Stimulated activated CD8-positive, alpha-beta memory T cell treated with anti-CD3 and anti-CD28 coated beads, Interleukin-4, amount 100 ng/mL, for 1 hour (primary cell): ENCODE measurements at places on chromosomes 12 and 14.

GRCh38 chr14:97413966-97414717 is 617.0 kb downstream of the VRK1 start:
- no peak for DNase-seq

DNA sequence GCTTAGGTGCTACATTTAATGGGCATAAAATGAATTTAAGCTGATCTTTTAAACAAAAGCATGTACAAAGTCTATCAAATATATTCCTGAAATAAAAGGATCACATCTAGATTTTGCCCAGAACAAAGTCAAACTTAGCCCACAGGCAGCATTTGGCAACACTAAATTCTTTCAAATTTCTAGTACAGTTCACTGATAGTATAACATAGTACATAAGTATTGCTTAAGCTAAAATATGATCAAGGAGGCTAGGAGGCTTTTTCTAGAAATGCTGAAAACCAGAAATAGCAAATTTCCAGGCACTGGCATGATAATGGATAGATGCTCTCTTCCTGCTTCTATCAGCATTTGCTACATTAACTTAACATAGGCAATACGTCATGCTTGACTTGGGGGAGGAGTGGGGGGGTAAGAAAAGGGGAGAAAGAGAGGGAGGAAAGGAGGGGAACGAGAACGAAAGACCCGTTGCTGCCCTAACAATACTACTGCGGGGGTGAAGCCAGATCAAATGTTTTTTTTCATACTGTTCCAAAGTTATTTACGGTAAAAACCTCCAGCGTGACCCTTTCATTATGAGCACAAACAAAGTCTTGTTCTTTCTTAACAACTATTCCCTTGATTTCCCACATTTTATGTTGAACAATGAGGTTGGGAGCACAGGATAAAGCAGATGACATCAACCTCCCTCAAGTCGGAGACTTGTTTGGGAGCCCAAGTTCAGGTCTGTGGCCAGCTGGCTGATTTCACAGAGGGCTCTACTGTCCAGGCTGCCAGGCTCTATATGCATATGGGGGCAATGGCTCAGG is 10.6 kb downstream of the TMED10 start:
- DNase-seq: no peak

GRCh38 chr12:93918262-93918661 is 230.1 kb upstream of the PLXNC1 start:
- no peak for DNase-seq

GRCh38 chr12:75656648-75657047 is 145.2 kb upstream of the KRR1 start:
- no peak for DNase-seq

DNA sequence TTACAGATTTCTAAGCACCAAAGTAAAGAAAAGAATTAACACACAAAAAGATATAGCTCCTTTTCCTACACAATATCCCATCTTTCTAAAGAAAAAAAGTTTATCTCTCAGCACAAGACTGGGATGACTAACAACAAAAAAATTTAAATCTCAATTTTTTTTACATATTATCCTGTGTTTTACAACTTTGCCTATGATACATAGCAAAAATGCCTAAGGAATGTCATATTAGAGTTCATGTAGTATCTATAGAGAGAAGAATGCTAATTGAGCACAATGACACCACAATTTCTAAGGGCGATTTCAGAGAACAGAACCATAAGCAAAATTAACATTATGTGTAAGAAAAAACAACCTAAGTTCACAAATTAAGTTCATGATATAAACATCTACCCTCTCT is 16.3 kb downstream of the C2CD5 start:
- DNase-seq: no peak

DNA sequence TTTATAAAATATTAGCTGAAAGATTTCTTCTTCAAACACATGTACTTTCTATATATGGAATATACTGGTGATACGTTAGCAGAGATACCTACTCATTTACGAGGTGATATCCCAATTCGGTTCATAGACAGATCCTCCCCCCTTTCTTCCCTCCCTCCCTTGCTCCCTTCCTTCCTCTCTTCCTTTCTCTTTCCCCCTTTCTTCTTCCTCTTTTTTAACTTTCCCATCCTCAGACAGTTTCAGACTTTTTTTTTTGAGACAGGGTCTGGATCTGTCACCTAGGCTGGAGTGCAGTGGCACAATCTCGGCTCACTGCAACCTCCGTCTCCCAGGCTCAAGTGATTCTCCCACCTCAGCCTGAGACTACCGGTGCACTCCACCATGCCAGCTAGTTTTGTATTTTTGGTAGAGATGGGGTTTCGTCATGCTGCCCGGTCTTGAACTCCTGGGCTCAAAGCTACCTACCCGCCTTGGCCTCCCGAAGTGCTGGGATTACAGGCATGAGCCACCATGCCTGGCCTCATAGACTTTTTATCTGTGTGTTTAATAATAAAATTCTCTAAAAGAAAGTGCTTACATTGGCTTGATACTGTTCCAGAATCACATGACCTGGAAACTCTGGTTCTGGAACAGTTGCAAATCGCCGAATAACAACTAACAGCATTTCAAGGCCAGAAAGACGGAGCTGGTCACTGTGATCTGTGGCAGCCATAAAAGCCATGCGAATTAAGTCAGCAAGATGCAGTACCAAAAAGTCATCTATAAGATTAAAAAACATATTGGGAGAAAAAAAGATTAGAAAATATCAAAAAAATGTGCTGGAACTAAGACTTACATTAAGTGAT is 99.2 kb downstream of the HEATR5A start:
- no peak for DNase-seq

GRCh38 chr12:76670776-76671175 is 93.1 kb upstream of the ZDHHC17 start:
- no peak for DNase-seq

DNA sequence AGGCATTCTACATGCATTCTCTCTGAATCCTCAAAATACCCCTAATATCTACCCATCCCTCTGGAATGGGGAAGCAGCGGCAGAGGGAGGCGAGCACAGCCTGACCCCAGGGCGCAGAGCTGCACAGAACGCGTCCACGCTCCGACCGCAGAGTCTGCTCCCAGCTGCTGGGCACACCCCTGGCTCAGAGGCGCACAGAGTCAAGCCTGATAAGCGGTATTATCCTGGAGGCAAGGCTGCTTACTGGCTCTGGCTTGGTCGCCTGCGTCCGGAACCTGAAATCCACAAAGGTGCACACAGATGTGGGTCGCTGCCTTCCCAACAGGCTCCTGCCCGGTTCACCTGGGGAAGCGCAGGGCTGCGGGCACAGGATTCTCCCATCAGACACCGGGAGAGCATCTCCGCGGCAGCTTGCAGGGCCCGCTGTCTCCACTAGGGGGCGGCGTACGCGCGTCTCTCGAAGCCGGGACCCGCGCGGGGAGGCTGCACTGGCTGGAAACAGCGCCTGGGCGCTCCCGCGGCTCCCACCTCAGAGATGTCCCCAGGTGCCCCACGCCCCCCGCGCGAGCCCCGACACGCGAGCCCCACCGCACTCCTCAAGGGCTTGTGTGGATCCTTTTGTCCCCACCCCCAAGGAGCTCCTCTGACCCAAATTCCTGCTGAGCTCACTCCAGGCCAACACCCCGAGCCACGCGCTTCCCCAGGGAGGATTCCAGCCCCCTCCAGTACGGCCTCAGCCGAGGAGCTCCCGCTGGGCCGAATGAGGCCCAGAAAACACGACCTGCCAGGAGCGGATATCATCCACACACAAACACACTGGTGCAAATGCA is 120.1 kb upstream of the FZD10 start:
- DNase-seq: no peak

GRCh38 chr12:13836099-13836498 is 145.3 kb downstream of the GRIN2B start:
- DNase-seq: no peak

DNA sequence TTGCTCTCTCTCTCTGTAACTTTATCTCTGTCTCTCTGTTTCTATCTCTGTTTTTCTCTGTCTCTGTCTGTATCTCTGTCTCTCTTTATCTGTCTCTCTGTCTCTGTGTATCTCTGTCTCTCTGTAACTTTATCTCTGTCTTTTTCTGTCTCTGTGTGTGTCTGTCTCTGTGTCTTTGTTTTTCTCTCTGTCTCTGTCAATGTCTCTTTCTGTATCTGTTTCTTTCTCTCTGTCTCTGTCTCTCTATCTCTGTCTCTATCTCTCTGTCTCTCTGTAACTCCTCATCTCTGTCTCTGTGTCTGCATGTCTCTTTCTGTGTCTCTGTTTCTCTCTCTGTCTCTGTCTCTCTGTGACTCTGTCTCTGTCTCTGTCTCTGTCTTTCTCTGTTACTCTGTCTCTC is 51.7 kb downstream of the TMEM121 start:
- no peak for DNase-seq

GRCh38 chr12:57898308-57898970 is 42.9 kb upstream of the ATP23 start:
- DNase-seq: no peak

GRCh38 chr12:68332728-68333630 is 817 bp upstream of the MDM1 start:
- no peak for DNase-seq

- DNase-seq: no peak
Observed at GRCh38 chr14:74586681-74587362, 25.2 kb downstream of the LTBP2 start.

DNA sequence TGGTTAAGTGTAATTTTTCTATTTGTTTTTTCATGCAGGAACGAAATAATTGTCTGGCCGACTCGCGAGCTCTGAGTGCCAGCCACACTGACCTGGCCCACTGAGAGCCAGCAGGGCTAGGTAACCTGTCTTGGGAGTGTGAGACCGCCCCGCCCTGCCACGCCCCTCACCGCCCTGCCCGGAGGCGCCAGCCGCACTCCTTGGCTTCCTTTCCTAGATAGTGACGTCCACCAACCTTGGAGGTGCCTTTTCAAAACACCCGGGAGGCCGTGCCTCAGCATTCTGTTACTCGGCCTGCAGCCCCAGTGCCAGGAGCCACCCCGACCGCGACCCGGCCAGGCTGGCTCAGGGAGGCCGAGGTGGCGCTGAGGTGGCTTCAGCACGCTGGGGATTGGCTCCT is 21.7 kb downstream of the XRCC3 start:
- DNase-seq: no peak

GRCh38 chr12:112665958-112666357 is 125.6 kb upstream of the RPH3A start:
- no peak for DNase-seq

GRCh38 chr14:100058777-100059437 is 6.3 kb upstream of the EVL start:
- no peak for DNase-seq

DNA sequence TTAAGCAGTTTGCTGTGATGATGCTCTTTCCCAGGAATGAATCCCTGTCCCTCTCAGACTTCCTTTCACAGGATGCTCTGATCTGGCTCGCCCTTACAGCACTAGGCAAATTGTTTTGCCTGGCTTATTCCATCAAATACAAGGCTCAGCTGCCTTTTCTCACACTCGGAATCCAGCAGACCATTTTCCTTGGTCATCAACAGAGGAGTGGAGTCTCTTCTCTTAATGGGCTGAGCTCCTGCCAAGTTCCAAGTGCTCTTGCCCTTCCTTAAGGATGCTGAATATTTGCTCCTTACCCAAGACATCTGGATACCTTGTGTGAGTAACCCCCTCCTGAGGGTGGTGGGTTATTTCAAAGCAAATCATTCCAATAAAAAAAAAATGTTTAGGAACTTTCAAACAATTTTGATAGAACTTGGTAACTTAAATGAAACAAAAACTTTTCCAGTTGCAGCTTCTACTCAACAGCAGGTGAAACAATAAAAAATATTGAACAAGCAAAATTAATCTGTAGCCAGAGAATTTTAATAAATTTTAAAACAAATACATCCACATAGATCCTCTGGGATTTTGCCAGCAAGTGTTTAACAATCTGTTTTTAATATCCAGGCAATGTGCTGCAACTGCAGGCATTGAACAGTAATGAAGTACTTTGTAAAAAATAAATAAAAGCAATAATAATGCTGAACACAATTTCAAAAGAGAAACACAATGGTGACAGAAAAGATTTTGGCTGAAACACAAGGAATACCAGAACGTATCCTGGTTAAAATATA is 264.0 kb upstream of the FAR2 start:
- no peak for DNase-seq

- DNase-seq: no peak
Observed at GRCh38 chr12:49789992-49790391, 38.2 kb downstream of the NCKAP5L start.

- DNase-seq: no peak
Observed at GRCh38 chr12:112714166-112714710, 77.3 kb upstream of the RPH3A start.

DNA sequence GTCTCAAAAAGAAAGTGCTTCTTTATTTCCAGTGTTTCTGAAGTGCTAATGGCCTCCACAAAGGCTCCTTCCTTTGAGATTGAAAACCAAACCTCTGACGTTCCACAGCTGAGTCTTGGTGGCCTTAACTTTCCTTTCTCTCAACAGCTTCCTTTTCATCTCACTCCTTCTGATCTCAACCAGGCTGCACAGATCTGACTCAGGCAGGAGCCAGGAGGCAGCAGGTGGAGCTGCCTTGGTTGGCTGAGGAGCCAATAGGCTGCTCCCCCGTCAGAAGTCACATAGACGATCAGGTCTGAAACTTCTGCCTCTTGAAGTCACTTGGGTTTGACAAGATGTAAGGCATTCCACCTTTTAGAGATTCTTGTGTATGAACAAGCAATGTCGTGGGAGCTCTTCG is 9.1 kb upstream of the KCNA5 start:
- DNase-seq: no peak

- DNase-seq: no peak
Observed at GRCh38 chr12:132967736-132968135, 11.6 kb upstream of the ZNF605 start.

DNA sequence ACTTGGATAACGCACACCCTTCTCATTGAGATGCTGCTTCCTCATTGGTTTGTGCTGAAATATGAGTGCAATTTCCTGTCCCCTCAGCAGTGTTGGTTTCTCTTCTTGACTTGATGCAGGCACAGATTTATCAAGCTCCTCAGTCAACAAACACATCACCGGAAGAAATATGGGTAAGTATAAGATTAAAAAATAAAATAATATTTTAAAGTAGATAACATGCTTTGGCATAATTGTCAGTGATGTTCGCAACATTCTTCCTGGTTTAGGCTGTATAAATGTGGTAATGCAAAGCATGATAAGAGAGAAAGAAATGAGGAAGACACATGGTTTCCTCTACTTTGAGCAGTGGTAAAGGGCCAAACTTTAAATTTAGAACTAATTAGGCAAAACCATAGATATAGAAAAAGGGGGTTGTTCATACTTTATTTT is at the start of gene GPR65:
TSS of gene GPR65 (plus strand) at position 86 of the 432 bp plus-strand sequence. CDS start 5,713 bp downstream, outside the sequence.
- DNase-seq: no peak

GRCh38 chr14:61584331-61584741 is 111.0 kb upstream of the HIF1A start:
- DNase-seq: no peak

DNA sequence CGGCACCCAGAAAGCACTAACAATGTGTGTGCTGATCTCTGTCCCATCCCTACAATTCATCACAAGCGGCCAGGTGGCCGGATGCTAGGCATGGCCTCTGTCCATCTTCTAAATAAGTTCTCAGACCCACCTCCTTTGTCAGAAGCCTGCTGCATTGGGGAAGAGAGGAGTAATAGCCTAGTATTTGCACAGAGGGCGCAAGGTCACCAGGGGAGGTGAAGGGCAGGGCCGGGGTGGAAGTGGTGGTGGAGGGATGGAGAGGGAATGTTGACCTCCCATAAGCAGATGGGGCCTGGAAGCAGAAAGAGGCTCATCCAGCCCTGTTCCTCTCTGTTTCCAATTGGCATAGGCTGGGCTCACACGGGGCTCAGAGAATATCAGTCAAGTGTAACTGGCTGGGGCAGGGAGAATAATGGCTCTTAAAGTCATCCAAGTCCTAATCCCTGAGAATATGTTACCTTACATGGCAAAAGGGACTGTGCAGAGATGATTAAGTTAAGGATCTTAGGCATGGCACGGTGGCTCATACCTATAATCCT is 6.9 kb downstream of the RILPL1 start:
- DNase-seq: no peak

- no peak for DNase-seq
Observed at GRCh38 chr12:104478396-104479122, 21.8 kb downstream of the CHST11 start.
